ENCODE measurements at places on chromosomes 6 and 20. TPM values are rescaled to one million over a fixed set of nuclear protein-coding genes. Genes with fewer than 3 reads are reported as not detected.

Gene BANF2
- not detected for total RNA-seq

Gene STX11
- total RNA-seq: 0.38 TPM

Gene SMIM28
- total RNA-seq: not detected

Gene GPR6
- not detected for total RNA-seq

Gene SEL1L2
- not detected for total RNA-seq

Gene MYBL2
- 51.0 TPM for total RNA-seq

Gene HLA-DQA1
- total RNA-seq: not detected

Gene ARMH2
- not detected for total RNA-seq

Gene EEF1A2
- 20.5 TPM for total RNA-seq

Gene MTRF1L
- 18.8 TPM for total RNA-seq

Gene NFATC2
- total RNA-seq: 9.5 TPM

Gene HLA-E
- total RNA-seq: 50.8 TPM
